ENCODE measurements at places on chromosomes 7 and 10.

- DNase-seq = no peak
Observed at GRCh38 chr10:16950656-16951601, 133.7 kb upstream of the RSU1 start.

DNA sequence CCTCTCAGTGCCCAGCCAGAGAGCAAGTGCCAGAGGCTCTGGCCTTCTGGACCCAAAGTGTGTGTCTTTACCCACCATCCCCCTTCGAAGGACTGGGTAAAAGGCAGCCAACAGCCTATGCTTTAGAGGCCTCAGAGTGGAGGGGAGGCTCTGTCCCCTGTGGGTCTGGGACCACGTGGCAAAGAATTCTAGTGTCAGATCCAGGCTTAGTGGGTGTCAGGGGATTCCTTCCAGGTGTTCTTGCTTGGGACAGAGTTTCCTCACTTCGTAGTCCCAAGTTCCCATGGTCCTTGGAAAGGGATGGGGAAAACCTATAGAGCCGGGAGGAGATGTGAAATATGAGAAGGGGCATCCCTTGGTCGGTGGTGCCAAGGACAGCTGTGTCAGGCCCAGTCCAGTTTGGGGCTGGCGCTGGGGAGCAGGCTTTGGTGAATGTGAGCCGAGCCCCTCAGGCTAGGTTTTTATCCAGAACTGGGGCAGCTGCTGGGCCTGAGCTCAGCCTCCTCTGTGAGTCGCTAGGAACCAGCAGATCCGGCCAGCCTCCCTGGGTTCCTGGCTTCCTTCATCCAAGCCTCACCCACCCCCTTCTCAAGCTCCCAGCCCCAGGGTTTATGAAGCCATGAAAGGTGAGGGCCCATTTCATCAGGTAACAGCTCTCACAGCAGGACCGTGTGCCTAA, 71.2 kb downstream of the C10orf105 start:
- DNase-seq = no peak

DNA sequence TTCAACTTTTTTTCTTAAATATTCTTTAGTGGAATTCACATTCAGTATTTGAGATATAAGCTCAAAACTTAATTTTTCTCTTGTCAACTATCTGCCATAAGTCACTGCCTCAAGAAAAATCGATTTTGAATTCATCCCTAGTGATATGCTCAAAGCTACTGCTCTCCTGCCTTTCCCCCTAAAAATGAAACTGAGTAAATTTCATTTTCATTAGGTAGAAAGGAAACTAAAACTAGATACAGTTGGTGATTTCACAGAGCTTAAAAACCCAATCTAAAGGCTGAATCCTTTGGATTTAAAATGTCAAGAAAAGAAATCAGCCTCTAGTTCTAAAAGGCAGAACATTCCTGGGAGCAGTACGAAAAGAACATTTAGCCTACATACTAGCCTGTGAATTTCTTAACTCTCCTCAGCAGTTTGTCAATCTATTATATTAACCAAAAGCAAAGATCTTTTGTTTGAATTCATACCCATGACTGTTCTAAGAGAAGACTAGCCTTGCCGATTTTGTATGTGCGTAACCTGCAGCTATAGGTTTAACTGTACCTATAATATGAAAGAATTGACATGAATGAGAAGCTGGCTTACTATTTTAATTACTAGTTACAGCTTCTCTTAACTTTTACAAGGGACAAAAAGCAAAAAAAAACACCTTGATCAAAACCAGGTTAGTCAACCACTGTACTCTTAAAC, 4.9 kb upstream of the FAM53B start:
- DNase-seq = no peak

GRCh38 chr10:96835899-96836298, 3.8 kb downstream of the LCOR start:
- DNase-seq = no peak

GRCh38 chr10:115861455-115861854, 411.6 kb downstream of the GFRA1 start:
- no peak for DNase-seq

- no peak for DNase-seq
Observed at GRCh38 chr7:77991656-77992055, 193.1 kb downstream of the PHTF2 start.

- DNase-seq = no peak
Observed at GRCh38 chr10:29102636-29103035, 186.2 kb upstream of the LYZL1 start.

DNA sequence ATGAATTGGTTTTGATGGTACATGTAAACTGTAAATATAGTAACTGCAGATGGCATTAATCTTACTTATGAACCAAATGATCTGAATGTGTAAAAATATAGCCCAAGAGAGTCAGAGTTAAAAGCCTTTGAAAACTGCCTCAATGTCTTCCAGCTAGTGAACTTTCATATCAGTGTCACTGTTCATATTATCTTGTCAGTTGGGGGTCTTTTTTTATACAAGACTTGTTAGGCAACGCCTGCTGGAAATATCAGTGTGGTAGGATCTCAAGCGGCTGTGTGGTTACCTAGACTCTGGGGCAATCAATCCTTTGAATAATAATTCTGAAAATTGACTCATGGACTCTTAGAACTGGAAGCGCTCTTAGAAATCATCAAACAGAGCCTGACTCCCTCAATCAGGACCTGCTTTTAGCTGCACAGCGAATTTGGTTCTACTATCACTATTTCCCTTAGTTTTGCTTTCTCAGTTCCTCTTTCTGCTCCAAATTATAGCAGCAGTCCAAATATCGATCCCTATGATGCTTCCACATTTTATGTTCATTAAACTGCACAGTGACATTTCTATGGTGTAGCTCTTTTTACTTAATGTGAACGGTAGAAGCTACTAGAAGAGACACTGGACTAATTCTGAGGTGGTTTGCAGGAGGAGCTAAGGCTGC, 100.1 kb upstream of the COL1A2 start:
- no peak for DNase-seq

DNA sequence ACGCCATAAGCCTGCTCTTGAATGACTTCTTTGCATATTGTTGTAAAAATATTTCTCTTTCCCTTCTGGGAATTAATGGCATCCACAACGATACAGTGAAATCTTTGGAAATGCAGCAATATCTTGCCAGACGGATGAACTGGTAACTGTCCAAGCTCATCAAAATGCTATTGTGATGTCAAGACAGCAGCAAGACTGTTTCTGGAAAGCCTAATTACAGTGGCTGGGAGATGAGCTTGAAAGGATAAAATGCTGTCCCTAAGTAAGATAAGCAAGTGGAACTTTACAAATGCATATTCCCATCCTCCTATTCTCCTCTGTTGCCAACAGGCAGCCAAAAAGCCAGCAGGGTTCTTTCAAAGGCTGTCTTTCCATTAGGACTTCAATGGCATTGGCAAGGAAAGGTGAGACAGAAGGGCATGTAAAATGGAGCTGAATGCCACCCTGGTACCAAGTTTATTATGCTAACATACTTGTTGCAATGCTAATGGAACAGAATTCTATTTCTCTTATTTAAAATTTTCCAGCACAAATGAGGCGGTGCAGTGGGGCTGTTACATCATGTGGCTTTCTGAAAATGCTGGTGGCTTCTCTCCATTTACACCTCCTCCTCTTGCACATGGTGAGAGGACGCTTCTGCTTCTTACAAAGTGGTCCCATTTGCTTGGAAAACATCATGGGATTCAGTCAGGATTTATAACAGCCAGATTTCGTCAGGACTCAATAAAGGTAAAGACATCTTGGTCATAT, 178.3 kb upstream of the PTER start:
- DNase-seq = no peak

All from T-helper 22 cell (primary cell).